ENCODE measurements at places on chromosomes 16 and 17. TPM values are rescaled to one million over a fixed set of nuclear protein-coding genes. Genes with fewer than 3 reads are reported as not detected.
A peak's percentile ranks its signal among the peaks of the same experiment; 100 is the strongest.

The DHRS11 gene
- 9.0 TPM for total RNA-seq

The TEDC2 gene
- total RNA-seq: 7.8 TPM

The OR1A1 gene
- not detected for total RNA-seq

- no peak for DNase-seq
Measured at GRCh38 chr17:63543822-63544420, 6.4 kb upstream of the DCAF7 start.

The TMEM238L gene
- not detected for total RNA-seq

The TP53TG3C gene
- not detected for total RNA-seq

The MPP2 gene
- total RNA-seq: 0.84 TPM

The OR1E2 gene
- total RNA-seq: not detected

DNA sequence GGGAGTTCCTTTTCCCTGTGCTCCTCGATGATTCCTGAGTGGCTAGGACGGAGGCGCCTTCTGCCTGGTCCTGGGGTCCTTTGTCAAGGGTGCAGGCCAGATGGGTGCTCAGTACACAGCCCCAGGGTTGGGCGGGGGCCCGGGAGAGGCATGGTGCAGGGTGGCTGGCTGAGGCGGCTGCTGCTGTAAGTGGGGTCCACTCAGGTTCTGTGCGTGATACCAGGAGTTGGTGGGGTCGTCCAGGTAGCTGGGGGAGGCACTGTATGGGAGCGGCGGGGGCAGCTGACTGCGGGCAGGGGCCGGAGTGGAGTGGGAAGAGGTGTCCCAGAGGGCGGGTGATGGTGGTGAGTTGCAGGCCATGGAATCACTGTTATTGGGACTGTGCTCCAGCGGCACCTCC is 3.6 kb downstream of the DLX3 start:
- no peak for DNase-seq

The CTRL gene
- total RNA-seq: 0.99 TPM

GRCh38 chr16:54283725-54284318 is 2.8 kb downstream of the IRX3 start:
- DNase-seq: no peak

The HYDIN gene
- total RNA-seq: not detected

DNA sequence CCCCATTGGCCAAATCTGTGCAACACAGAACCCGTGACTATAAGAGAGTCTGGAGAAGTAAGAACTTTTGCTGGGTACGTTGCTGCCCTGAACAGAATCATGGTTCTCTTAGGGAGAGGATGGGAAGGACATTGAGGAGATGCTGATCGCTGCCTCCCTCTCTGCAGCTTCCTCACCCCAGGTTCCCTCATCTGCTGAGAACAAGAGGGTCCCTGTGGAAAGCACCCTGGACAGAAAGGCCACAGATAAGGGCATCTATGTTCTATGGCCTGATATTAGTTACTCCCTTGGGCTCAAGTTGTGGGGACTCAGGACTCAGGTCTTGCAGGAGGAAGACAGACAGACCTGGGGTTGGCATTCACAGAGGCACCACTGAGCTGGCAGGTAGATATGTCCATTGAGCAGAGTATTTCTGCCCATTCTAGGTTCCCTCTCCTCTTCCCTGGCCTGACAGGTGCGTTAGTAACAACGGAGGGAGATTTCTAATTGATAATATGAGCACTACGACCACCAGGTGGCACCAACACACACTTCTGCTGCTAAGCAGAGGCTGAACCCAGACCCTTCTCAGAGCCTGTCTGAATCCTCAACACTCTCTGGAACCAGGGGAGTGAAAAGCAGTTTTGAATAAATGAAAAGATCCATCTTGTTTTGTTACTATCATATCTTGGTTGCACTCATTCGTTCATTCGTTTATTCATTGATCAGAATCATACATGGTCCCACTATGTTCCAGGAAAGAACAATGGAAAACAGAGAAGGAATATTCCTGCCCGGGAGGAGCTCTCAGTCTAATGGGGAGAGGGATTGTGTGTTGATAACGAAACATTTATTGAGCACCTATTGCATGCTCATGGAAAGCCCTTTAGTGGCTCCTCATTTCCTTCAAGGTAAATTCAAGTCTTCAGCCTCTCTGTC is 56.4 kb downstream of the SLC6A2 start:
- peak; percentile 36 for DNase-seq

DNA sequence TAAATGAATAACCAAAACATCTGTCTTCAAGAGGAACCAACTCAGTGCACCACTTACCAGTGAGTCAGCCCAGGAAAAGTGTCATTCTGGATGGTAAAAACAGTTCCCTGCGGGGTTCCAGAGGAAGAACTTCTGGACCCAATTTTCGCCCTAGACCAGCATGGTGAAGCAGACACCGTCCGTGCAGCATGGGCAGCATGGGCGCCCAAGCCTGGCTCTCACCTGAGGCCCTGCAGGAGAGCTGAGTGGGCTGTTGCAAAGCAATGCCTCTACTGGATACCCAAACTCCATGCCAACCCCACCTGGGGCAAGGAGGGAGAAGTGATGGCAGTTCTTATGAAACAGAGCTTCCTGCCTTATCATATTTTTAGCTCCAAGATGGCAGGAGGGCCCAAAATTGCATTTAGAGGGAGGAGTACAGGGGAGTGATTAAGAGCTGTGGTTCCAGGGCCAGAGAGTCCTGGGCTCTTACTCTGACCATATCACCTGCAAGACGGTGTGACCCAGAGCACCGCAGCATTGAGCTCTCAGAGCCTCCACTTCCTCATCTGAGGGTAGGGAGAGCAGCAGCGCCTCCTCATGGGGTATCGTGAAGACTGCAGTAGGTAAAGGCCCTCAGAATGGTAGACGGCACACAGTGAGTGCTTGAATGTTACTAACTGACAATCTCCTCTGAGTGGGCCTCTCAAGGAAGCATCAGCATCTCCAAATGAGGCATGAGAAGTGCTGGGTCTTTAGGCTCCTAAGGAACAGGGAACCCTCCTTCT is 16.6 kb upstream of the INPP5K start:
- DNase-seq: no peak

DNA sequence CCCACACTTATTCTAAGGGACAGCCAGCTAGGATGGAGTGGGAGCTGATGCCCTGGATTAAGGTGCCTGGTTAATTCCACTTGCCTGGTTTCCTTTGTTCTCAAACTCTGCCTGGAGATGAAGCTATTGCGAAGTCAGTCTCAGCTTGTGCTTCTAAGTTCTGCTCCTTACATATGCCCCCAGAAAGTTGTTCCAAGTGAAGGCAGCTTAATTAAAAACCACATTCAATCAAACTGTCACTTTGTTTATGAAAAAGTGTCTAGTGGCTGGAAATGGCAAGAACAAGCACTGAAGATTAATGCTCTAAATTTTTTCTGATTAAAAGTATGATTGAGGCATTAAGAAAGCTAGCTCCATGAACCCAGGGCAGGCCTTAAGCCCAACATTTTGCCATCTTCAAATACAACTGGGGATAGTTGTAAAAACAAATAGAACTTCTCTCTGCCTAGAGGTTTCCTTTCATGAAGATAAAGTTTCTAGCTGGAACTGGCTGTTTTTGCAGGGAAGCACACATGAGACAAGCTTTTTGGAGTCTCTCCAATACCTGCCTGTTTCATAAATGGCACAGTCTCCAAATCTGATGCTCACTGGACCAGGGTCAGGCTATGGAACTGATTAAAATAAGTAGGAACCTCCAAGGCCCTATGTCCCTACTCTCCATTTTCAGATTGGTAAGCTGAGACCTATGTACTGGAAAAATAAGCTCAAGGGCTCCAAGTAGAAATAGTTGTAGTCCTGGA is 100.9 kb downstream of the GRIN2A start:
- DNase-seq: no peak

DNA sequence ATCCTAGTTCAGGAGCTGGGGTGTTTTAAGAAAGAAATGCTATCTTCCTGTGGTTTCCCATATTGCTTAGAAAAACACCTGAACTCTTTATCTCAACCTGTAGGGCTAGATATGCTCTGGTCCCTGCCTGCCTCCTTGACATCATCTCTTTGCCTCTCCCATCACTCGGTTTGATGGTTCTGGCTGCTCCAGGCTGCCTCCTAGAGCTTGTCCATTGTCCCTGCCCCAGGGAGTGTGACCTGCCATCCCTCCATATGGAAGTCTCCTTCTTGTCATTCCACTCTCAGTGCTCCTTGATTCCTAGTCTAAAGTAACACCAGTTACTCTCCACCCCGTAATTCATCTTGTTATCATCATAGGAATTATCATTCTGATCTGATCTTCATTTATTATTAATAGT is 369.0 kb upstream of the EEF2KMT start:
- DNase-seq: no peak

DNA sequence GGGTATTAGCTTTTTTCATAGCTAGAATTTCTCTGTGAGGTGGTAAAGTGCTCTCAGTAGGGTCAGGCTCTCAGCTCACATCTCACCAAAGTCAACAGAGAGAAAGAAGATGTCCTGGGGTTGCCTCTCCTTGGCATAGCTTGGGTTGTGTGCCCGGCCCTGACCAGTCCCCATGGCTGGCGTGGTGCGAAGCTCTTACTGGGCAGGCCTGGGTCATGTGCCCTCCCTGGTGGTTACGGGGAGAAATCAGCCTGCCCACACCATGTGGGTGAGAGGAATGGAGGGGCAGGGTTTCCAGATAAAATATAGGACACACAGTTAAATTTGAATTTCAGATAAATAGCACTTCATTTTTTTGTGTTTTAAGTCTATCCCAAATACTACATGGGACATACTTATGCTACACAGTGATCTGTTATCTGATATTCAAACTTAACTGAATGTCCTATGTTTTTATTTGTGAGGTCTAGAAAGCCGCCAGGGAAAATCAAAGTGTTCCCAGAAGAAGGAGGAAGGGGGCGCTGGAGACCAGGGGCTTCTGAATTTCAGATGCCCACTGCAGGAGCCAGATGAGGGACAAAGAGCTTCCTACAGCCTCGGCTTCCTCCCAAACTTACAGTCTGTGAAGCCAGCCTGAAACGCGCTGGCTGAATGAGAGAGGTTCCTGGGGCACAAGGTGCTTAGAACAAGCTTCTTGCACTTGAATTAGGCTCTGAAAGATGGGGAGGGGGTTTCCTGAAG is 45.4 kb downstream of the NKD1 start:
- no peak for DNase-seq

- DNase-seq: peak; percentile 98
Measured at GRCh38 chr17:72421128-72422092, 300.6 kb downstream of the SOX9 start.

GRCh38 chr17:80416940-80417293 is 1.9 kb downstream of the ENDOV start:
- no peak for DNase-seq

GRCh38 chr16:84040823-84041820 is 1.5 kb downstream of the SLC38A8 start:
- peak; percentile 43 for DNase-seq

The SLC22A31 gene
- not detected for total RNA-seq

DNA sequence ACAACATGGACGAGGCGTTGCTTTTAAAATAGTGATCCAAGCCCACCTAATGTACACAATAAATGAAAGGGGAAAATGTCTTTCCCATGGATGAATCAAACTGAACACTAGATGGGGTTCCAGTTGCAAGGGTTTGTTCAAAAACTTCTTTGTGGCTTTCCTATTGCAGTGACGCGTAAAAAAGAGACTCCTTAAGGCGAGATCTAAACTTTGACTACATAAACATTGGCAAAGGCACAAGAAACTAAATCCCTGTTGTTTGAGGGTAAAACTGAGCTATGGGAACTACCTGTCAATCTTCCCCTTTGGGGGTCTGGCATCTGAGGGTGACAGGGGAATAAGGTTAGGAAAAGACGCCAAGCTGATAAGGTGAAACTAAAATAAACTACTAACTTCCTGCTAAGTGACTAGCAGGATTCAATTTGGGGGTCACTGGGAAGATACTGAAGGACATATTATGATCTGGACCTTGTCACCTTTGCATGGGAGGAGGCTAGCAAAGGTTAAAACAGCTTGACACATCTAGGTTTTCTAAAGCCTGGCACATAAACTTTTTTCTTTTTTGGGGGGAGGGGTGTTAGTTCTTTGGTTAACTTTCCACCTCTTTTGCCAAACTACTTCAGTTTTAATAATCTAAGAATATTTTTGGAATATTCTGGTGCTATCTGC is 4.7 kb downstream of the SALL1 start:
- peak; percentile 47 for DNase-seq

The TP53TG3 gene
- total RNA-seq: not detected

DNA sequence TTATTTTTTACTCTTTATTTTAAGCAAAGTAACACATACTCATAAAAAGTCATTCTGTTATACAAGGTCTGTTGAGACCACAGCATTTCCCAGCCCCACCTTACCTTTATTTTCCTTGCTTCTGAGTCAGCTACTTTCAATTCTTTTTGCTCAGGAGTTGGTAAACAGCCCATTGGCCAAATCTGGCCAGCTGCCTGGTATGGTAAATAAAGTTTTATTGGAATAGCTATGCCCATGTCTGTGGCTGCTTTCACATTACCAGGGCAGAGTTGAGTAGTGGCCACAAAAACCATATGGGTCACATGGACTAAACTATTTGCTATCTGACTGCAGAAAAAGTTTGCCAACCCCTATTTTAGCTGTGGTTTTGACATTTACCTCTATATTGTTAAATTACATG is 3.4 kb upstream of the NSRP1 start:
- peak; percentile 64 for DNase-seq

DNA sequence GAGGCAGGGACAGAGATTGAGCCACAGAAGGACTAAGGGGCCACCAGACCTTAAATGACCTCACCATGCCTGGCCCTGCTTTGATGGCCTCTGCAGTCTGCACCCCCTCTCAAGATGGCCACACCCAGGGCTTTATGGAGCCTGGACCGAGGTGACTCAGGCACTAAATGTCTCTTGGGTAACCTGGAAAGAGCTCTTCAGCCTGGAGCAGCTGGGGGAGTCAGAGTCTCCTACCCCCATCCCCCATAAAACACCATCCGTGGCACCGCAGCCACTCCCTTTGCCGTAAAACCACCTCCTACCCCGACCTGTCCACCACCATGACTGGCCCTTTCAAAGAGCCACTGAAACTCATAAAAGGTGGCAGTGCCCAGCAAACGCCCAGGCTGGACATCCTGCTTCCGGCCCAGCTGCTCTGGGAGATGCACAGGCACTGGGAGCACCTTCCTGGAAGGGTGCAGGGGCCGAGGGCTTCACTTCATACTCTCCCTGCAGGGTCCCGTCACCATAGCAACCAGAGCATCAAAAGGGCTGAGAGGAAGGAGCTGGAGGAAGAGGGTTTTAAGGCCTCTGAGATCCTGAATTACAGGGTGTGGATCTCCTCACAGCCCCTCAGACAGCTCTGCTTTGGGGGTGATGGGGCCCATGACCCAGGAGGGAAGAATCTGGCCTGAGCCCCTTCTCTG is 22.3 kb downstream of the FOXN1 start:
- DNase-seq: no peak

DNA sequence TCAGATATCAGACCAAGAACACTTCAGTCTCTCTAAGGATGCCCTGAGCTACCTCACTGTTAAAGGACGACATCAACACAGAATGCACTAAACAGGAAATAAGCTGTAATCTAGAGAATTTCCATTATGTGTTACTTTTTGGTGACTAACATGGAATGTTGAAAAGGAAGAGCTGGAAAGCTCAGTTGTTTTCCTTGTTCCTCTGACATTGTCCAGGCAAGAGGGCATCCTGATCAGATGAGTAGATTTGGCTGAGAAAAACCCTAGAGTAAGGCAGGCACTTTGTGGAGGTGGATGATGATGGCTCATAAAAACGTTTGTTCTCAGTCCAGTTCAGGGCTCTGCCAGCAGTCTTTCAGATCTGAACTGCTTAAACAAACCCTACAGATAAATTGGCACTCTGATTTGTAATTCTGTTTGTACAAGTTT is 34.0 kb downstream of the DGKE start:
- DNase-seq: peak; percentile 79

The SULT1A1 gene
- total RNA-seq: 0.33 TPM

- DNase-seq: no peak
Measured at GRCh38 chr17:82536512-82537201, 17.1 kb downstream of the FOXK2 start.

Data from HFFc6 (cell line).